ENCODE measurements at places on chromosomes 2 and 18.
A peak's percentile ranks its signal among the peaks of the same experiment; 100 is the strongest.

- DNase-seq, result no peak
Observed at GRCh38 chr2:72780477-72780876, 45.4 kb downstream of the EXOC6B start.

- DNase-seq, result peak; percentile 81
Observed at GRCh38 chr2:218186355-218186766, 19.6 kb upstream of the CXCR1 start.

GRCh38 chr2:48189552-48190228 is 283.4 kb upstream of the FBXO11 start:
- DNase-seq, result no peak

DNA sequence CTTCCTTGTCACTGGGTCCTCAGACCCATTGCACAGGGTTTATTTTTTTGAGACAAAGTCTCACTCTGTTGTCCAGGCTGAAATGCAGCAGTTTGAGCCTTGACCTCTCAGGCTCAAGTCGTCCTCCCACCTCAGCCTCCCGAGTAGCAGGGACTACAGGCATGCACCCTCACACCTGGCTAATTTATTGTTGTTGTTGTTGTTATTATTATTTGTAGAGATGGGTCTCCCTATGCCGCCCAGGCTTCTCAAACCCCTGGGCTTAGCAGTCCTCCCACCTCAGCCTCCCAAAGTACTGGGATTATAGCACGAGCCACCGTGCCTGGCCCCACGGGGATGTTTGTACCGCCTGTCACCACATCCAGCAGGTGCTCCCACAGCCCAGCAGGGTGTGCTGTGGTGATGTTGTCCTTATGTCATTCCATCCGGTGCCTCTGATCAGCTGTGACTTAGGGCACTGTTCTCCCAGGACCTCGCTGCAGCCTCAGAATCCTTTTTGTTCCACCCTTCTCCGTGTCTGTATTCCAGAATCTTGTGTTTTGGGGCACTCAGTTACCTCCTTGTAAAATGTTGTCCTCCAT is 182.3 kb downstream of the INO80D start:
- DNase-seq, result peak; percentile 25

- no peak for DNase-seq
Observed at GRCh38 chr2:7681881-7682461, 764.8 kb downstream of the RNF144A start.

- DNase-seq, result peak; percentile 13
Observed at GRCh38 chr2:239269173-239269885, 131.5 kb downstream of the HDAC4 start.

GRCh38 chr2:153077311-153077710 is 358.9 kb downstream of the ARL6IP6 start:
- no peak for DNase-seq

- no peak for DNase-seq
Observed at GRCh38 chr2:197045115-197045514, 118.6 kb upstream of the PGAP1 start.

- DNase-seq, result no peak
Observed at GRCh38 chr18:44700652-44701051, 20.0 kb downstream of the SETBP1 start.

DNA sequence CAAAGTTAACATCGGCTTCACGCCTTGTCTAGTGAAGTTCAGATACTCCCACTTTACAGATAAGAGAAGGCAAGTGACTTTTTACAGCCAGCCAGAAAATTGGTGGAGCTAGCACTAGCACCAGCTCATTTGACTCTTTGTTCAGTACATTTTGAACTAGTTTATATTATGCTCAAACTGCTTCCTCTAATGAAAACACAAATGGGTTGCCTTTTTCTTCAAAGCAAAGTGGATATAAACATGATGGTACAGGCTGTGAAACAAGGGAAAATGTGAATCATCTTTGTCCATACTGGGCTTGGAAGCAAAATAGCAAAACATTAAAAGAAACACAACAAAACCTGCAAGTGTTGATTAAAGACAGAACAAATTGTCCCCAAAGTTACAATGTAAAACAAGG is 99.6 kb upstream of the LHCGR start:
- no peak for DNase-seq

GRCh38 chr2:96305979-96306308 is 598 bp upstream of the SNRNP200 start:
- no peak for DNase-seq

GRCh38 chr2:13905831-13906230 is 726.7 kb upstream of the LRATD1 start:
- DNase-seq, result no peak

DNA sequence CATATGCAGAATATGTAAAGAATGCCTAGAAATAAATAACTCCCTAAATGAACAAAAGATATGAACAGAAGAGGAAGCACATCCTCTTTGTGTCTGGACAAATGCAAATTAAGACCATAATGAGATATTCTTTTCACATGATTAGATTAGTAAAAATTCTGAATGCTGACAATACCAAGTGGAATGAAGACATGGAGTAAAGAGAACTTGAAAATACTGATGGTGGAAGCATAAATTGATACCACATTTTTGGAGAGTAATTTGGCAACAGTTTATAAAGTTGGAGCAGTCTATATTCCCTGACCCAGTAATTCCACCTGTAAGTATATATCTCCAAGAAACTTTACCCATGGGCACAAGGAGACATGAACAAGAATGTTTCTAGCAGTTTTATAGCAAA is 130.0 kb downstream of the CAPN13 start:
- DNase-seq, result no peak

DNA sequence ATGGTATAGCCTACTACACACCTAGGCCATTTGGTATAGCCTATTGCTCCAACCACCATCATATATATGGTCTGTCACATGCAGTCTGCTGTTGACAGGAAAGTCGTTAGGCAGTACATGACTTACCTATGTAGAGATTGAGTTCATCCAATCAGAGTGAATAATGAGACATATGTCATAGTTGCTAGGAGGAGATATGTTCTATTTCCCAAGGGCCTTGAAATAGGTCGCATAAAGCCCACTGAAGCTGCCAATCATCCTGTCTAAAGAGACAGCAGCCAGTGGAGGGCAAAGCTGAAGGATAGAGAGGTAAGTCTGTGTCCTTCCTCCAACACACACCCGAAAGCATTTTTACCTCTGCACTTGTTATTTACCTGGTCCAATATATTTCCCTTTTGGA is 263.4 kb downstream of the PTPRM start:
- no peak for DNase-seq

DNA sequence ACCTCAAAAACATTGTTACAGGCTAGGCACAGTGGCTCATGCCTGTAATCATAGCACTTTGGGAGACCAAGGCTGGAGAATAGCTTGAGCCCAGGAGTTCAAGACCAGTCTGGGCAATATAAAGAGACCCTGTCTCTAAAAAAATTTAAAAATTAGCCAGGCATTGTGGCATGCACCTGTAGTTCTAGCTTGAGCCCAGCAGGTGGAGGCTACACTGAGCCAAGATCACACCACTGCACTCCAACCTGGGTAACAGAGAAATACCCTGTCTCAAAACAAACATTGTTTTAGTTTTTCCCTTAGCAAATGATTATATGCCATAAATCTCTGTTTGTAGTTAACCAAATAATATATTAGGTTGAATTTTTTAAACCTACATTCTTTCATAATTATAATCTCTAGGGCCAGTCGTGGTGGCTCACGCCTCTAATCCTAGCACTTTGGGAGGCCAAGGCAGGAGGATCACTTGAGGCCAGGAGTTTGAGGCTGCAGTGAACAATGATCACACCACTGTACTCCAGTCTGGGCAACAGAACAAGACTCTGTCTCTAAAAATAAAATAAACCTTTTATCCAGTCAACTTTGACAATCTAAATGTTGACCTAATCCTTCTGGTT is 13.3 kb upstream of the CYP20A1 start:
- peak; percentile 52 for DNase-seq

GRCh38 chr2:205474741-205475415 is 207.4 kb upstream of the NRP2 start:
- DNase-seq, result no peak

- no peak for DNase-seq
Observed at GRCh38 chr2:177029501-177029900, 183.1 kb upstream of the HNRNPA3 start.

- DNase-seq, result no peak
Observed at GRCh38 chr2:241820625-241821384, 11.8 kb downstream of the NEU4 start.

GRCh38 chr2:128799284-128799552 is 480.6 kb upstream of the HS6ST1 start:
- DNase-seq, result no peak

DNA sequence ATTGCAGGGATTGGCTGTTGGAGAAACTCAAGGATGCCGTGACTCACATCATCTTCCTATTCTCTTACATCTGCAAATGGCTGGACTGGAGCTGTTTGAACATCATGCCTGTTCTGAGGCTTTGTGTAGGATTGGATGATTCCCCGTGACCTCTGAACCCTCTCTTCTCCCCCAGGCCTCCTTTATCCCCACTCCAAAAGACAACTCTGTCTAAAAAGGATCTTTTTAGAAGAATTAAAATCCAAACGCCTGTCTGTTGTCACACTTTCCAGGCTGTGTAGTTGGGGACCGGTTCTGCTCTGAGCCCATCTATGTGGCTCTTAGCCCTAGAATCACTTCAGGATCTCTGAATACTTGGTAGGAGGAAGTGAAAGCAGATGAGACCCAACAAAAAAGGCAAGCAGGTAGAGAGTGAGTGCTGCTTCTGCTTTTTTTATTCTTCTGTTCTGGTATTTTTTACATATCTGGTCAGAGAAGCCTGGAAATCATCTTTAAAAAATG is 565 bp downstream of the SP140 start:
- peak; percentile 30 for DNase-seq

GRCh38 chr2:22788749-22789327 is 596.1 kb upstream of the KLHL29 start:
- no peak for DNase-seq

DNA sequence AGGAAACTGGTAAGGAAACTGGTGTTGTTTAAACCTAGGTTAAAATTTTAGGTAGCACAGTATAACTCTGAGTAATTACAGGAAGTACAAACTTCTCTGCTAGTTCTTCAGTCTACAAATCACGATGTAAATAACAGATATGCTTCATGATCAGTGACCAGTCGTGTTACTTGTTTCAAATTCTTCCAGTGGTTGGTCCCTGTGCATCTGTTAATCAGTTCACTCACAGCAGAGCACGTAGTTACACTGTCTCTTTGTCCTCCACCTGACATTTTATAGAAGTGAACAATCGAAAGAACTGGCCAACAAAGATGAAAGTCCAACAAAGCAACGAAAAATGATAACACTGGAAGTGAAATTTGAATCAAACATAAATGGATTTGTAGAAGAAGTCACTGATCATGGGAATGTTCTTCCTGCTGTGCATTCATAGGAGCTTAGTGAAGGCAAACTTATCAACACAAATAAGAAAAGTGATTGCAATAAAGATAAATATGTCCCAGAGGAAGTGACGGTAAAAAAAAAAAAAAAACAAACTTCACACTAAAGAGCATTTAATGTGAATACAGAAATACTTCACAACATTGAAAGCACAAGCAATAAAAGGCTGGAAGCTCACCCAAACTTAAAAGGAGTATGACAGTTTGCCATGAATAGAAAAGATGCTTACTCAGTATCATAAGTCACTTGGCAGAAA is 7.0 kb downstream of the EIF2AK2 start:
- DNase-seq, result no peak

GRCh38 chr2:134079373-134079772 is 174.5 kb upstream of the MGAT5 start:
- no peak for DNase-seq

- DNase-seq, result no peak
Observed at GRCh38 chr2:12043131-12043530, 296.7 kb downstream of the LPIN1 start.

- no peak for DNase-seq
Observed at GRCh38 chr2:228615496-228615895, 434.0 kb upstream of the SPHKAP start.

DNA sequence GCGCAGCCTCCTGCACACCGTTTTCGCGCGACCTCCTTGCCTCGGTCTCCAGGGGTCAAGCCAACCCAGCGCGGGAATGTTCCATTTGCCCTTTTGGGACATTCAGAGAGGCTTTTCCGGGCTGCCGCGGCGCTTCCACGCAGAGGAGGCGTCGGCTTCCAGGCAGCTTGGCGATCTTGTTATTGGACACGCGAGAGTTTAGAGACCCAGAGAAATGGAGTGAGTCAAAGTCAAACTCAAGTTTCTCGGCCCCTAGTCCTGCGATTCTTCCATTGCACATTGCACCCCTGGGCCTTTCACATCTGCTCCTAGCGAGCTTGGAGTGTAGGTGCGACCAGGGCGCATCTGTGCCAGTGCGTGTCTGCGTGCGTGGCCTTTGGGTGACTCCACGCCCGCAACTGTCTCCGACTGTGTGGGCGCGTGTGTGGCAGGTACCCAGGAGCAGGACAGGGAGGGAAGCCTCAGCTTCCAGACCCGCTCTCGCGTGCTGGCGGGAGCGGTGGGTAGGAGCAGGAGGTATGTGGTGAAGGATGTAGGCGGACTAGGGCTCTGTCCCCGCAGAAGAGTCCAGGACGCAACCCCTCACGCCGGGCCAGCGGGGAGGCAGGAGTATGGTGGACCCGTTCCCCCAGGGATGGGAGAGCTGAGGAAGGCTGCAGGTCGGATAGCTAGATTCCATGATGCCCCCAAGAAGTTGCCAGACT is 13.5 kb downstream of the SIX3 start:
- DNase-seq, result no peak

GRCh38 chr2:8594731-8595427 is 87.0 kb upstream of the ID2 start:
- no peak for DNase-seq

DNA sequence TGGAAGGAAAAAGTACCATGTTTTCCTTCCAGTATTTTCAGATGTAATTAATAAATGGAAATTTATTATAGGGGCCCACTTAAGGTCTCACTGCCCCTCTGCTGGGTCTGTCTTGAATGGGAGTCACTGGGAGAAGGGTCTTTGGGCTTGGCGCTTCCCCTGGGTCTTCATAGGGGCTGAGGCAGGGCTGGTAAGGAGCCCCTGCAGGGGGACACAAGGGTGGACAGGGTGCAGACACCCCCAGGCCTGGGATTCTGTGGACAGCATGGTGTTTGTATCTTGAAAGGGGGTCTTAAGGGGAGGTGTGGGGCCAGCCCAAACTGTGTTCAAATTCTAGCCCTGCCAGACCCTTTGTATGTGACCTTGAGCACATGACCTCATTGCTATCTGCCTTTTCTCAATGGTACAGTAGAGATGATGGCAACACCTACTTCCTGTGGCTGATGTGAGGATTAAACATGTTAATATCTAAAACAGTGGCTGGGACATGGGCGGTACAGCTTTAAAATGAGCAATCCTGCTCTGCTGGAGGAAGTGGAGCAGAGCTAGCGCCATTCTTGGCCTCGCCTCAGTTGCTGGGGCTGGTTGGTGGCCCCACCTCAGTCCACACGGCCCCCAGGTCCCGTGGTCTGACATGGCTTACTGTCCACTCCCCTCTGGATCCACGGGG is 71.6 kb downstream of the GNAL start:
- no peak for DNase-seq

GRCh38 chr18:30997223-30997622 is 45.3 kb downstream of the DSC3 start:
- no peak for DNase-seq
